NCI-H1092 treated with DMSO at 0.1 percent for 48 hours (cell line): ENCODE measurements at places on chromosomes 13 and 19.
A peak's percentile ranks its signal among the peaks of the same experiment; 100 is the strongest.

DNA sequence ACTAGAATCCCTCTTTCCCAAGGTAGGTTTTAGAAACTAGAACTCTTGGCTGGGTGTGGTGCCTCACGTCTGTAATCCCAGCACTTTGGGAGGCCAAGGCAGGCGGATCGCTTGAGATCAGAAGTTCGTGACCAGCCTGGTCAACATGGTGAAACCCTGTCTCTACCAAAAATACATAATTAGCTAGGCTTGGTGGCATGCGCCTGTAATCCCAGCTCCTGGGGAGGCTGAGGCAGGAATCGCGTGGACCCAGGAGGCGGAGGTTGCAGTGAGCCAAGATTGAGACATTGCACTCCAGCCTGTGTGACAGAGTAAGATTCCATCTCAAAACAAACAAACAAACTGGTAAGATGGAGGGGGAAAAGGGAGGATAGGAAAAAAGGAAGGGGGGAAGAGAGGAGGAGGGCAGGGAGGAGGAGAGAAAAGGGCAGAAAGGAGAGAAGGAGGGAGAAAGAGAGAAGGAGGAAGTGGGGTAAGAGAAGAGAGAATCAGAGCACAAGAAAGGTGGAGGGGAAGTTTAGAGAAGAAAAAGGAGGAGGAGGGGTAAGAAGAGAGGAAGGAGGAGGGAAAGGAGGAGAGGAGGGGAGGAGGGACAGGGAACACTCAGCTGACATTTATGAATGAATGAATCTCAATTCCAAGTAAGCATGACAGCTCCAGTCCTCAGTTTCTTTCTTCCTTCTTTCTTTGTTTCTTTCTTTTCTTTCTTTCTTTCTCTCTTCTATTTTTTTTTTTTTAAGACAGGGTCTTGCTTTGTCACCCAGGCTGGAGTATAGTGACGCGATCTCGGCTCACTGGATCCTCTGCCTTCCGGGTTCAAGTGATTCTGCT is 2.6 kb upstream of the SLC27A1 start:
- DNase-seq = no peak

DNA sequence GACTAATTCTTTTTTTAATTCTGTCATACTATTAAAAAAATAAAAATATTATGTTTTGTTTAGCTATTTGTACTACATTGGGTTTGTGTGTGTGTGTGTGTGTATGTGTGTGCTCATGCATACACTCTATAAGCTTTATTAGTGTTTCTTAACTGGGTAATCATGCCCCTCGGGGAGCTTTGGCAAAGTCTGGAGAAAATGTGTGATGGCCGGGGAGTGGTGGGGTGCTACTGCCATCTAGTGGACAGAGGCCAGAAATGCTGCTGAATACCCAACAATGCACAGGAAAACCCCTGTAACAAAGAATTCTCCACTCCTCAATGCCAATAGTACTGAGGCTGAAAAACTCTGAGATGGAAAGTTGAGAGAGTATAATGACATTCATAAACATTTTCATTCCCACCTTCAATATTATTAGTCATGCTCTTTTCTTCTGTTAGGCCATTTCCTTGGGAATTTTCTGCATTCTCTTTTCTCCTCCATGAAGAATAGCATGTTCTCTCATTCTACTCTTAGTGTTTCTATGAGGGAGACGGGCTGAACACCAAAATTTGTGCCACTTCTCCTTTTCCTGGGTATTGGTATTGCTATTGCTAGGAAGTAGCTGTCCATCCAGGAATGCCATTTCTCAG is 157.3 kb downstream of the DNAJC3 start:
- peak; percentile 70 for DNase-seq

DNA sequence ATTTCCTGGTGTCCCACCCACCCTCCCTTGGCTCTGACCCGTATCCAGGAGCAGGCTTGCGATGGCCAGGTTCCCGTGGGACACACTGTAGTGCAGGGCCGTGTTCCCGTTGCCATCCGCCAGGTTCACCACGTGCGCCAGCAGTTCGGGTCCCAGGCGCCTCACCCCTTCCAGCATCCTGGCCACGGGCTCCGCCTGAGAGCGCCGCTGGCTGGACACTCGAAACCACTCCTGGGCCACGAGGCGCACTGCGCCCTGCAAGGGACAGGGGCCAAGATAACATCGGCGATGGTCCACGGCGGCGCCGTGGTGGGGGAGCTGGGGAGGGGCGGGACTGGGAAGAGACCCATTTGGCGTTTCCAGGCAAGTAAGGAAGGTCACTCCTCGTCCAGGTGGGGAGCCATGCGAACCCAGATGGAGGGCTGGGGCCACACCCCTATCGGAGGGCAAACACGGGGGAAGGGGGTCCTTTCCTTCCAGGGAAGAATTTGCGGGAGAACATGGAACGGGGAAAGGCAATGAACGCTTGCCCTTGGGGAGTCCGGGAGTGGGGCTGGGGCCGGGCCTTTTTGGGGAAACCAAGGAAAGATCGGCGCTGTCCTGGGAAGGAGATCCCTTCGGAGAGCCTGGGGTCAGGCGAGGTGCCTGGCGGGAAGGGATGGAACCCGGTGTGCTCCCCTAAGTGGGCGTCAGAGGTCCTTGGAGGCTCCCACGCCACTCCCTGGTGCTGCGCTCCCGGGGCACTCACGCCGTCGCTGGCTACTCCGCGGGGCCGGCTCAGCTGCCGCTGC is 9.9 kb downstream of the KANK3 start:
- DNase-seq = no peak

DNA sequence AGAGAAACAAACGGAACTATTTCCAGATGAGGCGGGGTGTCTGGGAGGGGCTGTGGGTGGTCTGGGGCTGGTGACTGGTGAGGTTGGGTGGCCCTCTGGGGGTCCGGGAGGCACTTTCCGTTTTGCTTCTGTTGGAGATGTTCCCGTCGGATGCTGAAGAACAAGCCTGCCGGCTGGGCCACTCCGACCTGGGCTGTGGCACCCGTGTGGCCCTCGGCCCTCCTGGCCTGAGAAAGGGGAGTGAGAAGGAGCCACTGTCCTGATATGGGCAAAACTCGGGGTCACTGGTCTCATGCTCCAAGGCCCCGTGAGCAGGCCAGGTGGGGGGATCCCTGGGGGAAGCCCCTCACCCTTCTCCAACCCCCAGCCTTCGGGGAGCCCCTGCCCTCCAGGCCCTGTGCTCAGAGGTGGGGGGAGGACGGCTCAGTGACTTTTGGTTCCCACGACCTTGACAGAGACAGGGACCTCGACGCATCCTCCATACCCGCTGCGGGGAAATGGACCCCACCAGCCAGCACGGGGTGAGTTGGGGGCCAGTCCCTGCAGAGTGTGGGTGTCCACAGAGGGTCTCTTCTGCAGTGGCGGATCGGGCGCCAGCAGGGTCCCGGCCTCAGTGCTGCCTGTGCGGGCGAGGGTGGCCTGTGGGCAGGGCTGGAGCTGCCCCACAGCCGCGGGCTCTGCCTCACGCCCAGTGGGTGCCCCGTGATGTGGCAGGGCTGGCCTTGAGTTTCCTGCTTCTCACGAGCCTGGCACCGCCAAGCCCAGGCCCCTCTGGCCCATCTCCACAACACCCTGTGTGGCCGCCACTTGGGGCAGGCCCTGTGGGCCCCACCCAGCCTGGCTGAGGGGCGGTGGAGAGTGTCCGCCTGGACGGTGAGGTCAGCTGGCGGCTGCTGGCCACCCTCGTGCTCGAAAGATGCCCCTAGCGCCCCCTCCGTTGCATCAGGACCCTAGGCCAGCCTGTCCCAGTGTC is 4.4 kb upstream of the TBXA2R start:
- no peak for DNase-seq

- no peak for DNase-seq
Measured at GRCh38 chr19:8695501-8695900, 3.1 kb downstream of the ACTL9 start.

DNA sequence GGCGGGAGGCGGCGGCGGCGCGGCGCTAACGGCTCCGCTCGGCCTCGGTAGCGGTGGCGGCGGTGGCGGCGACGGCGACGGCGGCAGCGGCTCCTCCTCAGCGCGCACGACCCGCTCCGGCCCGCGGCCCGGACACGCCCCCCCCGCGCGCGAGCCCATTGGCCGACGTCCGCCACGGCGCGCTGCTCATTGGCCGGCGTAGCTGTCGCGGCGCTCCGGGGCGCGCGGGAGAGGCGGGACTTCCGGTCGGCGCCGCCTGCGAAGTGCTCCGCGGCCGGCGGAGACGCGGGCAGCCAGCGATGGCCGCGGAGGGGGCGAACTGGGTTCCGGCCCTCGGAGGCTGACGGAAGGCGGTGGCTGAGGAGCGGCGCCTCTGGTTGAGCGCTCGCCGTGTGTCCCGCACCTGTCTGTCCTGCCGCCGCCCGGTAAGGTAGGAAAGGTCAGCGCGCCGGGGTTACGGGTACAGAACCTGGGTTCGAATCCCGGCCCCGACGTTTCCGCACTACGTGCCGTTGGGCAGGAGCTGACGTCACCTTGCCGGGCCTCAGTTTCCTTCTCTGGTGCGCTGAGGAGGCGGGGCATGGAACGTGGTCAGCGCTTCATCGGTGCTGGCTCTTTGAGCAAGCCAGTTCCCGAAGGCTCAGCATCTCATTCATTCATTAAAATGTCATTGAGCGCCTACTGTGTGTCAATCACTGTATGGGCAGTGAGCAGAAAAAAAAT is at the start of gene ELAVL1:
ELAVL1 (minus strand) TSS at position 108 of the 723 bp plus-strand sequence. CDS start 13,826 bp downstream, outside the sequence.
- DNase-seq = peak; percentile 88

DNA sequence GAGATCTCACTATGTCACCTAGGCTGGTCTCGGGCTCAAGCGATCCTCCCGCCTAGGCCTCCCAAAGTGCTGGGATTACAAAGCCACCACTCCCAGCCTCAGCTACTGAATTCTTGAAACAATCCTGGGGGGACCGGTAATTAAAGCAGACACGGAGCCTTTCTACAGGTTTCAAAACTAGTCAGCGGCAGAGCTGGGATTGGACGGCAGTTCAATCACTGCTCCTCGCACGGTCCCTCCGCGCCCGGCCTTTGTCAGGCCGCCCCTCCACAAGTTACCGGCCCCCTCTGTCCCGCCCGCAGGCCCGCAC is 229 bp downstream of the BORCS8 start:
- no peak for DNase-seq

GRCh38 chr13:75151081-75151643 is 330.8 kb downstream of the TBC1D4 start:
- DNase-seq = no peak

- peak; percentile 25 for DNase-seq
Measured at GRCh38 chr13:38514575-38514974, 164.9 kb downstream of the UFM1 start.

GRCh38 chr13:95317039-95317989 is 16.1 kb upstream of the ABCC4 start:
- no peak for DNase-seq

DNA sequence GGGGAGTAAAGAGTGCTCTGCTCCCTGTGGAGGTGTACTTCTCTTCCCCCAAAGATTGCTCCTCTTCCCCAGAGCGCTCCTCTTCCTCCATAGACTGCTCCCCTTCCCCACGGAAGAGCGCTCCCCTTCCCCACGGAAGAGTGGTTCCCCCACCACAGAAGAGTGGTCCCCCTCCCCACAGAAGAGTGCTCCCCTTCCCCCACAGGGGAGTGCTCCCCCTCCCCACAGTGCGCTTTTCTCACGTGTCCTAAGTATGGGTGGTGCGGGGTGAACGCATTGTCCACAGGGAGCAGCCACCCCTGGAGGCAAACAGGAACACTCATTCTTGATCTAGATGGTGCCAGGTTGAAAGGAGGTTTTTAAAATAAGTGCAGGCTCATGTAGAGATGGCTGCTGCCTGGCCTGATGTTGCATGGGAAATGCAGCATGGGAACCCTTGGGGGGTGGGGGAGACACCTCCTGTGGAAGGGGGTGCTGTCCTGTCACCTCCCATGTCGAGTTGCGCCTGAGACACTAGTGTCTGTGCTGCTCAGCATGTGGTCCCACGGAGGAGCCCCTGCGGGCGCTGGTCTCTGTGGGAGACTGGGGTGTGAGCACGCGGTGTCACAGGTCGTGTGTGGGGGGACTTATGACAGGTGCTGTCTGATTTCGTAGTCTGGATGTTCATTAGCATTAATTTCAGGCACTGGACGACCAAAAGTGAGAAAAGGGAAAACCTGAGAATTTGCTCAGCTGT is 52.2 kb downstream of the ATP11A start:
- no peak for DNase-seq

DNA sequence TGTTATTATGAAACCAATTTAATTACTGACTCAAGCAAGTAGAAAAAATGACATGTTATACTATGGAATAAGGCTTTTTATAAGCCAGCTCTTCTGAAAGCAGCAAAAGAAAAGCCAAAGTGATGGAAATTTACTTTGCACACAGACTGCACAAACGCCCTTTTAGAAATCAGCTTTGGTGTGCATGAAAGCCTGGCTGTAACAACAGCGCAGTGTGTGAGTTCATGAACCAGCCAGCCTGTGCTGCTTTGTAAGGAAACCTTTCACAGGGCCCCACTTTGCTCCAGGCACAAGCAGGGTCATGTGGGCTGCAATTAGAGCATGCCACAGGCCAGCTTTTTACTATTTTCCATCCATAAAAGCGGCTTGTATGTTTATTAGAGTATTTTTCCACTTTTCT is 13.6 kb upstream of the IFT88 start:
- no peak for DNase-seq

DNA sequence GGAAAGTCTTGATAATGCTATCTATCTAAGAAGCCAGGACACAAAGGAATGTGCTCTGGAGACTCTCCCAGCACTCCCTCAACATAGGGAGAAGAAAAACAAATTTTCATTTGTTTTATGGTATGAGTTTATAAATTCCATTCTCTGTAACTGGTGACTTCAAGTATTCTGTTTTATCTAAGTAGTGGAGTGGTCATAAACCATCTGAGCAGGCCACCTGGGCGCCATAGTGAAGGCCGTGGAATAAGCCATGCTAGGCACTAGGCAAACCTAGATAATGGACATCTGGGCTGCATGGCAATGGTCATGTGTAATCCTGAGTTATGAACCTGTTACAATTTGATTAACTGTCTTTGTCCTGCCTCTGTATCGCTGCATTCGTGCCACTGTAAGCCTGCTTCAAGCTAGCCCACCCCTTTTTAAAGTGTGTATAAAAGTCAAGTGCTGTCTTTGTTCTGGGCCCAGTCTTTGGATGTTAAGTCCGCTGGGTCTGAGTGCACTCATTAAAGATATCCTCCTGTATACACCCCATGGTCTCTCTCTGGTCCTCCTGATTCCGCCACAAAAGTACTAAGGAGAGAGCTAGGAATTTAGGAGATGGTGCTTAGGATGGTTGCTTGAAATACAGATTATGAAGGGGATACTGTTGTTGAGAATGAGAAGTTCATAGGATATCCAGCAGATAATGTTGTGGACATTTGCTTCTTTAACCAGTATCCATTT is 13.2 kb downstream of the GTF2F2 start:
- DNase-seq = no peak

DNA sequence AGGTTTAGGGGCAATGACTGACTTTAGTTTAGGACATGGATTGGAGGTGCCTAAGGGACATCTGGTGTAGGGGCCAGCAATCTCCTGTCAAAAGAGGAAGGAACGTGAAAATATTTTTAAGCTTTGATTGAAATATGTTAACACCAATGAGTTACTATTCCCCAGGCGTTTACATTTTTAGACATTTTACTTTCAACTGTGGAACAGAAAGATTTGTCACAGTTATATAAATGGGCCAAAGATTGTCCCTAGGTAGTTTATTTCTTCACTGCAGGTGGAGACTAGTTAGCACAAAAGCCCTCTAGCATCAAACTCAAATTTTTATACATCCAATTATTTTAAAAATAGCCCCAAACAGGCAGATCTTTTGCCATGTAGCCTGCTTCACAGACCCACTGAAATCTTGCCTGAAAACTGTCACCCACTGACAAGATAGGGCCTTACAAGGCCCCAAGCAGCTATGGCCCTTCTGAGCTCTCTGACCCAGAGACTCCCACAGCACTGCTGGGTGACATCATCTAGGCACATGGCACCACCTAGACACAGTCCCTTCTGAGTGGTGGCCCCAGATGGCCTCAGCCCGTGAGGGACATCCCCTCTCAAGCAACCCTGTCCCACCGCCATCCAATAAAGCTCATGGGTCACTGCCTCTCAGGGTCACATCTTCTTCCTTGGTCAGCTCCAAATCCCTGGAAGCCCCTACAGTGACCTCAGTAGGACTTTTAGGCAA is 64.8 kb upstream of the DOCK9 start:
- no peak for DNase-seq
